ENCODE measurements at places on chromosomes 1 and 21. TPM values are rescaled to one million over a fixed set of nuclear protein-coding genes. Genes with fewer than 3 reads are reported as not detected.

DNA sequence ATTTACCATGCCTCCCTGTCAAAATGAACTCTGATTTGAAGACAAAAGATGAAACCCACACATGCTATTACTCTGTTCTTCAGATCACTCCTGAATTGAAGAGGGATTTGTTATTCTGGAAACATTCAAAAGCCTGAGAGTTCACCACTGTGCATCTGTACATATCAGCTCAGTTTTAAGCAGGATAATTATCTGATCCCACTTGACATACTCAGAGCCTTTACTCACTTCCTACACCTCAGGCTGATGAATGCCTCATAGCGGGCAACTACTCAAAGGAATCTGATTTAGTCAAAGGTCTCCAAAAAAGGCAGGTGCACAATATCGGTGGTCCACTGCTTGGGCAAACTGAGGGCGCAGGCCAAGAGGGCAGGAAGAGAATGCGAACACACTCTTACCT, 47.5 kb upstream of the LPAR3 start:
- peak; percentile 63 for DNase-seq

GRCh38 chr1:20153000-20153418, 13.9 kb downstream of the PLA2G2F start:
- DNase-seq: no peak

- no peak for DNase-seq
Observed at GRCh38 chr1:113245252-113245651, 145.1 kb upstream of the MAGI3 start.

- peak; percentile 38 for DNase-seq
Observed at GRCh38 chr1:78607334-78607927, 12.8 kb upstream of the IFI44L start.

- peak; percentile 10 for DNase-seq
Observed at GRCh38 chr1:187413405-187414169, 584.8 kb downstream of the PLA2G4A start.

- no peak for DNase-seq
Observed at GRCh38 chr1:3333903-3334302, 120.6 kb upstream of the ARHGEF16 start.

GRCh38 chr1:194378517-194378916, 1192.1 kb upstream of the B3GALT2 start:
- DNase-seq: no peak

- no peak for DNase-seq
Observed at GRCh38 chr1:25645637-25646400, 29.2 kb downstream of the MAN1C1 start.

DNA sequence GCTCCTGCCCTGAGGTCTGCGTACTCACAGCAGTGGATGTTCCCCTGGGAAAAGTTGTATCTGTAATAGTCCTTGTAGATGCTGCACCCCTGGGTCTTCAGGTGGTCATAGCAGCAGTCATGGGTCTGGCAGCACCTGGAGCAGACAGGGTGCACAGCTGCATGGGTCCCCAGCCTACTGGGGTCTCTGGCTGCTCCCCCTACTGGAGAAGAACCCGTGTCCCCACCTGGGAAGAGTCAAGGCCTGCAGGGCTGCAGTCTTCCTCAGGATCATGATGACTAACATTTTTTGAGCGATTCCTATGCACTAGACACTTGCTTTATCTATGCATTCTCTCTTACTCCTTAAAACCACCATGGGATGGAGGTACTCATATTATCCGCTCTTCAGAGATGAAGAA, 3.9 kb downstream of the PLA2G2D start:
- DNase-seq: no peak

- no peak for DNase-seq
Observed at GRCh38 chr1:225838793-225839192, 28.9 kb downstream of the EPHX1 start.

GRCh38 chr1:76593618-76594017, 273.7 kb upstream of the ST6GALNAC5 start:
- DNase-seq: no peak

DNA sequence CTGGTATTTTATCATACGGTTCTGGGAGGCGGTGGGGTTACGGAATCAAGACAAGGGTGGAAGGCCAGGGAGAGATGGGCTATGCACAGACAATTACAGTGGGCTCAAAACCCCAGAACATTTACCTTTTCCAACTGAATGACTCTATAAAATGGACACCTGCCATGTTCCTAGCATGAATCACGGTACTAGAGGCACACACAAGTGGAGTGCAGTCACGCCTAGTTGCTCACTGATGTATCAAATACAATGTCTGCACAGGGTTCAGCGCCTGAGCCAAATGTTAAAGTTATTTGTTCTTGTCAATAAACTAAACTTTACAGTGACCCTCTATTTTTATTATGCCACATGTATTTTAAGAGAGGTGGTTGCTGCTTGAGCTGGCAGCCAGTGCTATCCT, 121.4 kb downstream of the ATG4C start:
- DNase-seq: no peak

- peak; percentile 89 for DNase-seq
Observed at GRCh38 chr1:89125913-89126580, at the start of gene GBP2. TSS of gene GBP2 (minus strand) at chr1:89126114. CDS start at chr1:89121966, 4,148 bp downstream.

- peak; percentile 79 for DNase-seq
Observed at GRCh38 chr1:56397811-56398231, 181.5 kb downstream of the PLPP3 start.

GRCh38 chr1:42463921-42464320, 835 bp downstream of the CCDC30 start:
- DNase-seq: no peak

DNA sequence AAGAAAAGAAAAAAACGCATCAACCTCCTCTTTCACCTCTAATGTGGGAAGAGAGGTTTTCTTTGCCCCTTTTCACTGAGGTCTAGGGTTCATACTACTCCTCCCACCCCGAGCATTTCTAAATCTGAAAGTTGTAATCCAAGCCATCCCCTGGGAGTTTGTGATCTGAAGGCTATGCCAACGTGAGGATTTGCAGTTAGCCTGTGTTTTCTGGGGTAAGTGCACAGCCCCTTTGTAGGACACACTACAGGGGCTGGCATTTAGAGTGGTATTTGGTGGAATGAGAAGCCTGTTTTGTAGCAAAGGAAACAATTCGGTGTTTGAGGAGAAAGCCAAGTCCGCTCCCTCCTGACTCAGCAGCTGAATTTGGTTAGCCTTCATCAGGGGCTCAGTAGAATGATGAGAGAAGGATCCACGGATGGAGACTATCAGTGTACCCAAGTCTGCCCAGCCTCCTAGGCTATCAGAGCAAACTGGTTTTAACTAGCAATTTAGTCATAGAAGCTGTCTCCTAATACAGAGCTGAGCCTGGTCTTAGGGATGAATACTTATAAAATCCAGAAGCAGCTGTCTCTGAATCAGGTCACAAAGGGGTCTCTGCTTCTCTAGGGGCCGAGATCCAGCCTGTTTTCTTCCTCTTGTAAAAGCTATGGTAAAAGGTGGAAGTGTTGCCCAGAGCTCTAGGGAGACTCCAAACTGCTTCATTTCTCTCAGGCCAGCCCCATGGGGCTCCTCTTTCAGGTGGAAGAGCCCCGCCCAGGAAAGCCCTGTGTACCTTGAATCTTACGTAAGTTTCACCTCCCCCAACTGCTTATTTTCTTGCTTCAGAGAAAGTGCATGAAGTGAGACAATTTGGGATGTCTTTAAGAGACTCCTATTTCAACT, 2.1 kb downstream of the PCP4L1 start:
- peak; percentile 49 for DNase-seq

DNA sequence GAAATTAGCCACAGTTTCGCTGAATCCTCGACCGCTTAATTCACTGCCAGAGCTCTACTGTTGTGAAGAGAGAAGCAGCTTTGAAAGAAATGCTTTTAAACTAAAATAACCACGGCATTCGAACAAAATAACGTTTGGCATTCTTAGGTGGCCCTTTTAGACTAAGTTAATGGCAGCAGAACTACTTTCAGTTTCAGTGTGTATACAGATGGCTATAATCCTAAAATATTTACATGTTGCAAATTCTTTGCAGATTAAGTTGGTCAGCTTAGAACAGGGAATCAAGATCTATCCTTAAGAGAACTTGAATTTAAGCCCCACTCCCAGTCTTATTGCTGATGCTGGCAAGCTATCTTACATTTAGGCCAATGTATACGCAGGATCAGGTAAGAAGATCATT, 62.7 kb downstream of the ADSS2 start:
- no peak for DNase-seq

DNA sequence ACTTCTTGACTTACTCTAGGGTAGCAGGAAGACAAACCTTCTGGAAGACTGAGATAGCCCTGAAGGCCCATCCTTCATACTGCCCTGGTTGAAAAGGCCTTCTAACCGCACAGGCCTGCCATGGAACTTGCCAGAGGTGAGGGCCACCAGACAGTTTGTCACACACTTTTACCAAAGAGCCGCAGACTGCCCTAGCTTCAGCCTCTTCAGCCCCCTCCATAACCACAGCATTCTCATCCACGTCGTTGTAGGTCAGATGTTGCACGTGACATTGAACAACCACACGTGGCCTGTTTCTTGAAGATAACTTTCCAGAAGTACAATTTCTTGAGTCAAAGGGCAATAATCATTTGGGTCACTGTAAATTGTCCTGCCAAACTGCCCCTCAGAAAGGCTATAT, 18.9 kb downstream of the ZNF362 start:
- no peak for DNase-seq

DNA sequence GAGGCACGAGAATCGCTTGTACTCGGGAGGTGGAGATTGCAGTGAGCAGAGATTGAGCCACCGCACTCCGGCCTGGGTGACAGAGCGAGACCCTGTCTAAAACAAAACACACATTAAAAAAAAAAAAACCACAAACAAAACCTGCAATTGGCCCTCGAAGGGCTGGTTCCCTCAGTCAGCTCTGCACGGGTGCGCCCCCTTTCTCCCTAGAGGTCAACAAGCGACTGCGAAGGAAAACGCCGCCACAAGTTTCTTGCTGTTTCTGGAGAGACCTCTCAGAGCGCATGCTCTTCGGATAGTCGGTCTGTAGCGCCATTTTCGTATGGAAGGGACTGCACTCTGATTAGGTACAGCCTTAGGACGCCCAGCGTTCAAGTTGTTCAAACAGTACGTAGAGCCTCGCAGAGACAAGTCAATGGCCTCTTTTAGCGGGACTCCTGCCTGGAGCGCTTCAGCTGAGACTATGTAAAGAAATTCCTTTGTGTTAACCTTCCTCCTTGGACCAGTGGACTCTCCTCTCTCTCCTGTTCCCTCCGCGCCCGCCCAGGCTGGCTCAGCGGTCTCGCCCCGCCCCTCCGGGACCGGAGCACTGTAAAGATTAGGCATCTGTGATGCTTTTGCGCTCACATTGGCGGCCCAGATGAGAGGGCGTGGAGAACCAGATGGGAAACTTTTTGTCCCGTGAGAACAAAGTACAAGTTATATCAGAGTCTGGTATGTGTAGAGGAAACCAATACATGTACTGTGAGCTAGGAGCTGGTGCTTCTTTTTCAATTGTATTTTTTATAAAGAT, 1.0 kb upstream of the CDC14A start:
- peak; percentile 83 for DNase-seq

GRCh38 chr21:35509001-35509704, 460.1 kb upstream of the RUNX1 start:
- no peak for DNase-seq

DNA sequence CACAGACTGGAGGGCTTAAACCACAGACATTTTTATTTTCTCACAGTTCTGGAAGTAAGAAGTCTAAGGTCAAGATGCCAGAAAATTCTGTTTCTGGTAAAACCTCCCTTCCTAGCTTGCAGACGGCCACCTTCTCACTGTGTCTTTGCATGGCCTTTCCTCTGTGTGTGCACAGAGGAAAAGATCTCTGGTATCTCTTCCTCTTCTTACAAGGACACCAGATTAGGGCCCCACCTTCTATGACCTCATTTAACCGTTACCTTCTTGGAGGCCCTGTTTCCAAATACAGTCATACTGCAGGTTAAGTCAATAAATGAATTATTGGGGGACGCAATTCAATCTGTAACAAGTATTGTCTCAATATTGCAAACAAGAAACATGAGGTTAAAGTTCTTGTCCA, 63.0 kb upstream of the PRDX6 start:
- DNase-seq: no peak

DNA sequence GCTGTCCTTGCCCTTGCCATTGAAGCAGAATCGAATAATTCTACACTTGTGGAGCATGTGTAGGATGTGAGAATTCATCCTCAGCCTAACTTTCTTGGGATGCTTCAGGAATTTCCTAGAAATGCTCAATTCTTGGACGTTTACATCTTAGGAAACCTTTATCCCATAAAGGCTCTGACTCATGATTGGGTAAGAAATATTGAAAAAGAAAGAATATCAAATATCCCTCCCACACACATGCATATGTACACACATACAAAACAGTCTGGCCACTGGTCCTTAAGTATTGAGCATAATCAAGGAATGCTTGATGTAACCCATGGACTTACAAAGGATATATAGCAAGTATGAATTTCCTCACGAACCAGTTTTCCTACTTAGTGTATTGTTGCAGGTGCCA, 83.9 kb upstream of the IPO9 start:
- peak; percentile 87 for DNase-seq

- DNase-seq: peak; percentile 52
Observed at GRCh38 chr21:46500224-46500861, 41.7 kb downstream of the DIP2A start.

DNA sequence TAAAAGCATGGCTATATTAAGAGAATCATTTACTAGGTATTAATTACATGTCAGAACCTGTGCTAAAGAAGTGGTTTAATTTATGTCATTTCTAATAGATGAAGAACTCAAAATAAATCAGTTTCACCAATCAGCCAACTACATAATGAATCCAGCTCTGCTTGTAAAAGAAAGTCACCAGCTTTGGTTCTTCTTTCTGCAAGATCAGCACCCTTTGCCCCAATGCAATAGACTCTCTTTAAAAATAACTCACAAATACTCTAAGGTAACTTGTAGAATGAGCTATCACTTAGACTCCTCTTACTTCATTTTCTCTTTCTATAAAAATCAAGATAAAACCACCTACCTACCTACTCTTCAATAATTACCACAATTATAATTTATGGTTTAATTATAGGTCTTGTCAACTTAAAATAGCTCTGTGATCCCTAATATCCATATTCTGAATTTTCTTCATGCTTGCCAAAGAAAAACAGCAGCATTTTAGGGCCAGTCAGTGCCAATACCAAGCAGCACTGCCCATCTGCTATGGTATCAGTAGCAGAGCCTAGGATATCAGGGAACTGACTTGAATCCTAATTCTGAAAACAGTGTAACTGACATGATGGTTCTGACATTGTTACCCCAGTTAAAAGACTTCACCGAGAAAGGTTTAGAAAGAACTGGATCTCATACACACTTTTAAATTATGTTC, 11.3 kb downstream of the SLC19A2 start:
- no peak for DNase-seq

DNA sequence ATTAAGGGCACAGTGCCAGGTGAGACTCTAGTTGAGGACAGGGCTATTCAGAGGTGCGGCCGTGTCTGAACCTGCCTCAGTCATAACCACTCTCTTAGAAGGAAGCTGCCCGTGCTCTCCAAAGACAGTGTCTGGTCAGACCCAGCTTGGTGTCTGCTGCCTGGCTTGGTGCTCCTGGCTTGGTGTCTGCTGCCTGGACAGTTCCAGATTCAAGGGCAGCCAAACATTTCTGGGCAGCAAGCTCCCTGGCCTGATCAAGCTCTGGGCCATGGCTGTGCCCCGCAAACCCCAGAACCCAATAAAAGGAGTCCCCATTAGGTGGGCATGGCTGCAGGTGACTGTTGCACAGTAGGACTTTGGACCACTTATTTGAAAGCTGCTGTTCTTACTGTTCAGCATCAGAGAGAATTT, 27.7 kb downstream of the NEK2 start:
- peak; percentile 54 for DNase-seq

PRRX1 gene
- total RNA-seq: not detected

BEST4 gene
- total RNA-seq: 0.13 TPM

SPRR2A gene
- 1.3 TPM for total RNA-seq

ATP1B1 gene
- 49.0 TPM for total RNA-seq

ZNF436 gene
- total RNA-seq: 35.7 TPM

LCE1F gene
- not detected for total RNA-seq

LCE3E gene
- total RNA-seq: not detected

Data from bronchial epithelial cell (primary cell).